Neural progenitor cell (in vitro differentiated cells): ENCODE measurements at places on chromosomes 3 and 15. TPM values are rescaled to one million over a fixed set of nuclear protein-coding genes. Genes with fewer than 3 reads are reported as not detected.

The RFTN1 gene
- 0.37 and 0.92 TPM in 2 replicates for total RNA-seq

The GOLIM4 gene
- total RNA-seq, result 22.9 and 23.0 TPM in 2 replicates

The TMIE gene
- not detected in 2 replicates for total RNA-seq

The SEMA3B gene
- total RNA-seq, result 0.80 and 8.6 TPM in 2 replicates

DNA sequence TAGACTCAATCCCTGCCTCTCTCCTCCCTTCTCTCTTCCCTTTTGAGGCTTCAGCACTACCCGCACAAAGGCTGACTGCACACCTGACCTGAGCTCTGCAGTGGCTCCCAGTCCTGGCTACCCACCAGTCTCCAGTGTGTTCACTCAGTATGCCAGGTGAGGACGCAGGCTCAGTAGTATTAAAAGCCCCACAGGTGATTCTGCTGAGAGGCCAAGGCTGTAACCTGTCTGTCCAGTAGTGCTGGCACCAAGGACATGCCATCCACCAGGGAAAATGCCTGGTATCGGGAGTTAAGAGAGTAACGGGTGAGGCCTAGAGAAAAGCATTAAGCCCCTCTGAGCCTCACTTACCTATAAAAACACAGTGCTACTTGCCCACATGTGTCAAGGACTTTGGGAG lies 20.9 kb downstream of the FYCO1 start:
- no peaks in the 10 kb centered on the region for H3K27me3 ChIP-seq
- no peak for DNase-seq
- no peaks in the 10 kb centered on the region for H3K4me1 ChIP-seq
- H3K36me3 ChIP-seq, result no peaks in the 10 kb centered on the region
- H3K4me3 ChIP-seq, result no peak overlapping the region
